Amniotic epithelial cell (primary cell): ENCODE measurements at places on chromosomes 1 and 21.
A peak's percentile ranks its signal among the peaks of the same experiment; 100 is the strongest.

DNA sequence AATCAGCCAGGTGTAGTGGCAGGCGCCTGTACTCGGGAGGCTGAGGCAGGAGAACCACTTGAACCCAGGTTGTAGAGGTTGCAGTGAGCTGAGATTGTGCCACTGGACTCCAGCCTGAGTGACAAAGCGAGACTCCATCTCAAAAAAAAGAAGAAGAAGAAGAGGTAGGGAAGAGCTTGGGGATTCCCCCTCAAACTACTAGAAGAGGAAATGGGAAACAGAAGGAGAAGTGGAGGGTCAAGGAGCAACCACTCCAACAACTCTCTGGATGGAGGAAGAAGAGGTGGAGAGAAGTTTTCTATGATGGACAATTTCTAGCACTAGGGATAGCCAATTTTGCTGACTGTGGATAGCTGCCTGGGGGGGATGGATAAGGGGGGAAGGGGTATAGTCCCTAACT, 14.9 kb upstream of the SLAMF9 start:
- no peak for DNase-seq

DNA sequence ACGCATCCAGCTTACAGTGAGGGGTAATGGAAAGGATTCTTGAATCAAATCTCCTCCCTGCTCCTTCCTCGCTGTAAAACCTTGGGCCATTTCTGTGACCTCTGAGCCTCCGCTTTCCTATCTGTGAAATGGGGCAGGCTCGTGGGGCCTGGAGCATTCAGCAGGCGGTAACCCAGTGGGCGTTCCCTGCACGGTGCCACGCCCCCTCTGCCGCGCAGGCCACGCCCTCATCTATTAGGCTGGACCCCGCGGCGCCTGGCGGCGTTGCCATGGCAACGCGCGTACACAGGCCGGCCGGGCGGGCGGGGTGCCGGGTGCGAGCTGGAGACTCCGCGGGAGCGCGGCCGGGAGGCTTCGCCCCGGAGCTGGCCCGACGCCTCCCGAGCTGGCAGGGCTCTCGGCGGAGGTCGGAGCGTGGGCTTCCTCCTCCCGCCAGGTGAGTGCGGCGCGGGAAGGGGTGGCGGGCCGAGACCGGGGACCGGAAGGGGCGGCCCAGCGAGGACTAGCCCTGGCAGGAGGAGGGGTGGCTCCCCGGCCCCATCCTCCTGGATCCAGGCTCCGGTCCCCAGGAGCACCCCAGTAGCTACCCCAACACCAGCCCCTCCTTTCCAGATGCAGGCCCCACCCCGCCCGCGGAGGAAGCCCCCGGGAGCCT, at the start of gene FHAD1:
Gene FHAD1, plus strand, starts transcription at position 264 of the 655 bp plus-strand sequence. CDS start 4,562 bp downstream, outside the sequence.
- DNase-seq: peak; percentile 29

DNA sequence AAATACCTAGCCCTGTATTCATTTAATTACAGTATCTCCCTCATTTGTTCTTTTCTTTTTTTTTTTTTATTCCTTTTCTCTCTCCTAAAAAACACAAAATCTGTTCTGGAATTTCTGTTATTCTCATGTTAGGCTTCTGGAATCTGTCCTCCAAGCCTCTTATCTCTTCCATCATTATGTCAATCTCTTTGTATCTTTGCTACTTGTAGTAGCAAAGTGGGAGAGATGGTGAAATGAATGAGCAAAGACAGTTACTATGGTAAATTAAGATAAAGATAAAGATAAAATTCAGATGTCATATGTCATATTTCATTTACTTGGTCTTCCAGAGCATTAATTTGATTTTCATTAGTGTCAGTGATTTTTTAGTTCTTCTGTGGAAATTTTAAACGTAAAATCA, 155.1 kb downstream of the FGGY start:
- no peak for DNase-seq

DNA sequence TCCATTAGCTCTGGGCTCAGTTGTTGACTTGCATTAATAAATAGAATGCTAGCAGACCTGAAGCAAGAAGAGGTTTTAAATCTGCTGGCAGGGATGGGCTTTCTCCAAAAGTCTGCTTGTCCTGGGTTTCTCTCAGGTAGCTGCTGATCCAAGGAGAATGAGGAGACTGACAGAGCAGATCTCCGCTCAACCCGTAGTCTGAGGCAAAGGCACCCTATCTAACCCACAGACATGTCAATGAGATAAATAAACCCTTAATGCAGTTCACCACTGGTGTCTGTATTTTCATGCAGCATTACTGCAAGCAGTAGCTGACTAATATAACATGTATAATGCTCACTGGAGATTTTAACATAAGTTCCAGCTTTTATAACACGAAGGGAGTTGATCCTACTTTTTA, 44.1 kb upstream of the RGS21 start:
- DNase-seq: no peak

DNA sequence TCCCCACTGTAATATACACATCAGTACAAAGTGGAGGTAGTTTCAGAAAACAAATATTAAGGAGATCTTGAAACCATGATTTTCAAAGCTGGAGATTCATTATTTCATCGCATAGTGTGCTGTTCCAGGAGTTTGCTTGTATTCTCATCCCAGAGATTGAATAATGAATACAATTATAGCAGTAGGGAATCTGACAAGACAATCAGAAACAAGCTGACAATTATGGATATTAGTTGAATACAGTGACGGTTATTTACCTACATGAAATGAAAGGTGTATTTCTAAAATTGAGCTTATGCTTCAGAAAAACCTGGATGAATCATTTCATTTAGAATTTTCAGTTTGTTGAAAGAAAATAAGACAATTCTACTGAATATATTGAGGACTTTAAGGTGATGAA, 2119.0 kb downstream of the MRPL39 start:
- no peak for DNase-seq

GRCh38 chr1:169043823-169044222, 62.7 kb upstream of the ATP1B1 start:
- DNase-seq: no peak

DNA sequence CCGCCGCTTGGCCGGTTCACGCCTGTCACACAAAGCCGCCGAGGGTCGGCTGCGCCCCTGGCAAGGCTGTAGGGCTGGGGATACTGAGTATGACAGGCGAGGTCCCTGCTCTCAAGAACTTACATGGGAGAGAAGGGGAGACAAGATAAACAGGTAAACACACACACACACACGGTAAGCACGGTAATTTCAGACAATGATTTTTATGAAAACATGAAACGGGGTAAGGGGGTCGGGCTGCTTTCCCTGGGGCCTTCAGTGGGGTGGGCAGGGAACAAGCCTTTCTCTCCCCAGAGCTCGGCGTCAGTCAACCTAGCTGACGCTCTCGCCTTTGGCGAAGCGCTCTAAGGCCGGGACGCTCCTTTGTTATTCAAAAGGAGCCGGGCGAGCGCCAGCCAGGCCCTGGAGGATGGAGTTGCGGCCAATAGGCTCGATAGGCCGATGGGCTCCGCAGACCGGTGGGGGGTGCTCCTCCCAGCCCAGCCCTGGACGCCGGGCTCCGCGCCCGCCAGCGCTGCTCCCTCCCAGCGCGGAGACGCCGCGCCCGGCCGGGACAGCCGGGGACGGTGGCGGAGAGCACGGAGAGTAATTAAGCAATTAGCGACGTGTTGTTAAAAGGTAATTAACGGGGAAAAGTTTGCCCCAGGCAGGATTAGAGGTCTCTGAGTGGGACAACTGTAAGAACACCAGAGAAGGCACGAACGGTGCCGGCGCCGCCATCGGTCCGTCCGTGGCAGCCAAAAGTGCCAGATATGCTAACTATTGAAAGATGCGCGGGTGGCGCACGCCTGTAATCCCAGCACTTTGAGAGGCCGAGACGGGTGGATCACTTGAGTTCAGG, 950 bp upstream of the INKA2 start:
- DNase-seq: peak; percentile 52

- no peak for DNase-seq
Measured at GRCh38 chr1:101191049-101191448, 45.8 kb upstream of the S1PR1 start.
